ENCODE measurements at places on chromosomes 13 and 19. TPM values are rescaled to one million over a fixed set of nuclear protein-coding genes. Genes with fewer than 3 reads are reported as not detected.

GRCh38 chr13:108346376-108346775 is 76.9 kb downstream of the TNFSF13B start:
- no peak overlapping the region for H3K27ac ChIP-seq
- peaks cover 7% of the 10 kb centered on the region for H3K27me3 ChIP-seq
- H3K4me3 ChIP-seq: no peak overlapping the region
- no peaks in the 10 kb centered on the region for H3K36me3 ChIP-seq
- no peak for DNase-seq
- H3K4me1 ChIP-seq: no peaks in the 10 kb centered on the region

- H3K27ac ChIP-seq: no peak overlapping the region
- H3K4me3 ChIP-seq: no peak overlapping the region
- no peak for DNase-seq
- peaks cover 9% of the 10 kb centered on the region for H3K4me1 ChIP-seq
- peaks cover 48% of the 10 kb centered on the region for H3K36me3 ChIP-seq
- no peaks in the 10 kb centered on the region for H3K27me3 ChIP-seq
Measured at GRCh38 chr19:13138916-13139198, 11.3 kb downstream of the STX10 start.

GRCh38 chr19:39223703-39224279 is 19.7 kb upstream of the SYCN start:
- no peak for DNase-seq
- H3K4me1 ChIP-seq: no peaks in the 10 kb centered on the region
- no peak overlapping the region for H3K27ac ChIP-seq
- no peaks in the 10 kb centered on the region for H3K27me3 ChIP-seq

DNA sequence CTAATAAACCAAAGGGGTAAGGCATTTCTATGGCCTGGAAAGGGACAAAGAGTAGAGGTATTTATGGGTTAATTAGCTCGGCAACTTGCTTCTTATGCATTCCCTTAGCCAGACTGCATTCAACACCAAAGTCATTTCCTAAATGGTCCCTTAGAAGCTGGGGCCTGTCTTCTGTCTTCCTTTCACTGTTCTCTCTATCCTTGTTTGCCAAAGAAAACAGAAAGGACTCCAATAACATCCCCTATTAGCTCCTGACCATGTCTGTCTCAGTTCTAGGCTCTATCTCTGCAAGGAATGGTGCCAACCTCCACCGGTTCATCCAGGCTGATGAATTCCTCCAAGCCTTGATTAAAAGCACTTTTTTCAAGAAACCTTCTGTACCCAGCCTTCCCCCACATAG is 123.5 kb downstream of the KCTD12 start:
- H3K4me3 ChIP-seq: no peak overlapping the region
- no peaks in the 10 kb centered on the region for H3K4me1 ChIP-seq
- no peak overlapping the region for H3K27ac ChIP-seq
- DNase-seq: no peak

DNA sequence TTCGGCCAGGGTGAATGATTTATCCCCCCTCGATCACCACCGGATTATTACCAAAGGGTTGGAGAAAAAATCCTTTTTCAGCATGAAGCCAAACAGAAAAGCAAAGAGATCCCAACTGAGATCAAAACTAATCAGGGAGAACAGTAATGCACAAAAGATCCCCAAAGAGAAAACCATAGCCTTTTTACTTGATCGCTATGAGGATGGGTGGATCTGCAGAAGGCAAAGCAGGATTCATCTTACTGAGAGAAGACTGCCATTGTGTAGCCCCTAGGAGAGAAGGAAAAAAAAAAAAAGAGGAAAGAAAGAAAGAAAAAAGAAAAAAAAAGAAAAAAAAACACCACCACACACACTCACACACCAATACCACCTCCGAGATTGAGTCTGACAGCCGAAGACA is at the start of gene FGF14:
FGF14 (minus strand) TSS at position 283 of the 400 bp plus-strand sequence.
- no peaks in the 10 kb centered on the region for H3K4me1 ChIP-seq
- no peak for DNase-seq
- no peak within 1 kb of the TSS for H3K4me3 ChIP-seq
- H3K27me3 ChIP-seq: no peaks in the 10 kb centered on the region

DNA sequence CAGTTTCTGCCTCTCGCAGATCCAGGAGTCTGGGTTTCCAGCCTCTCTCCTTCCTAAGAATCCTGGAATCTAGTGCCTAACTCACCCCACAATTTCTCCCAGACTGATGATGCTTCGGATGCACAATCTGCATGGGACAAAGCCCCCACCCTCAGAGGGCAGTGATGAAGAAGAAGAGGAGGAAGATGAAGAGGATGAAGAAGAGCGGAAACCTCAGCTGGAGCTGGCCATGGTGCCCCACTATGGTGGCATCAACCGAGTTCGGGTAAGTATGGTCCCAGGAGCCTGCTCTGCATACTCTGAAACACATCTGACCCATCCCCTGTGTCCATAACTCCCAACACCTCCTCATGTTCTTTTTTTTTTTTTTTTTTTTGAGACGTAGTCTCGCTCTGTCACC is 796 bp downstream of the GRWD1 start:
- no peak for DNase-seq
- peaks cover 22% of the 10 kb centered on the region for H3K4me1 ChIP-seq
- peak overlapping the region; percentile 77 for H3K4me3 ChIP-seq

- peak overlapping the region; percentile 96 for H3K4me3 ChIP-seq
- H3K36me3 ChIP-seq: no peaks in the 10 kb centered on the region
- no peaks in the 10 kb centered on the region for H3K27me3 ChIP-seq
- peaks cover 68% of the 10 kb centered on the region for H3K4me1 ChIP-seq
- no peak for DNase-seq
- H3K27ac ChIP-seq: peak overlapping the region; percentile 98
Measured at GRCh38 chr13:41059456-41060081, 1.7 kb upstream of the WBP4 start.

GRCh38 chr13:49063497-49063896 is 87.8 kb downstream of the FNDC3A start:
- H3K36me3 ChIP-seq: no peaks in the 10 kb centered on the region
- H3K27ac ChIP-seq: no peak overlapping the region
- H3K27me3 ChIP-seq: no peaks in the 10 kb centered on the region

- H3K4me3 ChIP-seq: peak overlapping the region; percentile 63
- H3K27me3 ChIP-seq: no peaks in the 10 kb centered on the region
- peaks cover 77% of the 10 kb centered on the region for H3K4me1 ChIP-seq
Measured at GRCh38 chr19:13842291-13843103, 34.4 kb upstream of the NANOS3 start.

GRCh38 chr19:51789061-51789795 is 5.7 kb upstream of the FPR3 start:
- H3K27ac ChIP-seq: no peak overlapping the region
- DNase-seq: no peak
- no peaks in the 10 kb centered on the region for H3K4me1 ChIP-seq
- H3K36me3 ChIP-seq: no peaks in the 10 kb centered on the region
- H3K27me3 ChIP-seq: no peaks in the 10 kb centered on the region
- H3K4me3 ChIP-seq: no peak overlapping the region

DNA sequence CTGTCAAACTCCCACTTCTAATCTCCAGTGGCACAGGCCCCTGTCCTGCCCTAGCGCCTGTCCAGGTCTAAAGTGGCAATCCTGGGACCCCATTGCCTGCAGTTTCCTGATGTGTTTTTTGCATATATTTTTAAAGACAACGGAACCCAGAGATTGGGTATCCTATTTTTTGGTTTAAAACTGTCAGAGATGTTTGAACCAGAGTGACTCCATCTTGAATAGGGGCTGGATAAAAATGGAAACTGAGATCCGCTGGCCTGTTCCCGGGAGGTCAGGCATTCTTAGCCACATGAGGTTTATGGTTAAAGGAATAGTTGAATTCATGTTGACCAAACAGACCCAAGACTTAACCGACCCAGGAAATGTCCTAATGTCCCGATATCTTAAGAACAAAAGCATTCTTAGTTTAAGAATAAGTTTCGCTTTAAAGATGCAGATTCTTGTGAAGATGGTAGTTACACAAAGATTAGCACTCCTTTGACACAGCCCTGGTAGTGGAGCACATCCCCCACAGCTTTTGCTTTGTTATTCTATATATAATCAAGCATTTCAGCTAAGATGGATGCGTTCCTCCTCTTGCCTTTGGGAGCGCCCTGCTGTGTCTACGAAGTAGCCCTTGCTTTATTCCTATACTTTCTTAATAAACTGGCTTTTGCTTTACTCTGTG is 332.1 kb downstream of the UQCRFS1 start:
- no peaks in the 10 kb centered on the region for H3K27me3 ChIP-seq
- H3K27ac ChIP-seq: no peak overlapping the region
- no peaks in the 10 kb centered on the region for H3K36me3 ChIP-seq
- no peak overlapping the region for H3K4me3 ChIP-seq
- peaks cover 6% of the 10 kb centered on the region for H3K4me1 ChIP-seq
- DNase-seq: no peak

DNA sequence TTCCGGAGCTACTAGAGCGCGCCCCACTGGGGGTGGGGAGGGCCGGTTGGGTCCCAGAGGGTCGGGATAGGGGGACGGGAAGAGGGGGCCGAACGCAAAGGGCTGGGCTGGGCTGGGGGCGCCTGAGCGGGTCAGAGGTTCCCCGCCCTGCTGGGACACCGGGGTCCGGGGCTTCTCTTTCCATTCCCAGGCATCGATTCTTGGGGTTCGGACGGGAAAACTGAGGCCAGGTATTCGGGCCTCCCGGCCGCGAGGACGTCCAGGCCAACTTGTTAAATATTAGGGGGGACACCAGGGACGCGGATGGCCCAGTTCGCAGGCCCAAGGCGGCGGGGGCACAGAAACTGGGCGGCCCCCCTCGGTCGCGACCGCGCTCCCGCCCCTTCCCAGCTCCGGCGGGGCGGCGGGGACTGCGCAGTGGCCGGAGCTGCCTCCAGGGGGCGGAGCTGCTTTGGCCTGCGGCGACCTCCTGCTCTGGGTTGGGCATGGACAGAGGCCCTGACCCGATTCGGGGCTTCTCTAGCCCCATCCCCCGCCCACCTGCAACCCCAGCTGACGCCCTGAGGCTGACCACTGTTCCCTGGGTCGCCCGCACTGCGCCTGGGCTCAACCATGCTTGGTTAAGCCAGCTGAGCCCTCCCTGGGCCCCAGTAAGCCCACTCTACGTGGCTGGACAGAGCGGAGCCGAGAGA is 1.2 kb upstream of the KLF16 start:
- H3K4me1 ChIP-seq: peaks cover 61% of the 10 kb centered on the region
- no peaks in the 10 kb centered on the region for H3K27me3 ChIP-seq
- peak; percentile 66 for DNase-seq
- peak overlapping the region; percentile 98 for H3K27ac ChIP-seq
- H3K36me3 ChIP-seq: no peaks in the 10 kb centered on the region

DNA sequence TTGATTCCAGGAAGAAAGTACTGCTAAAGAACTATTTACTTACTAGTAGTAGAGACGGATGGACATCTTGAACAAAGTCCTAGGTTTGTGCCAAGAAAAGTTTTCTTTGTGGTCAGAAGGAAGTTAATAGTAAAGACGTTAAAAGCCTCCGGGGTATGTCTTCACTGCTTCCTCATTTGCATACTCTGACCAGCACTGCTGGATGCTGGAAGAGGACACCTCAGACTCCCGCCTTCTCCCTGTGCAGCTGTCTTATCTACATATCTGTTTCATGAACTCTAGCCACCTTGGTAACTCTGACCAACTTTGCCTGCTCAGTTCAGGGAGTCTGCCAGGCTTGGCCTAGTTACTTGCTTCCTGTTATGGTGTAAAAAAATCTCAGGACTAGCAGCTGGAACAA is 1109.1 kb upstream of the MIR17HG start:
- H3K27me3 ChIP-seq: no peaks in the 10 kb centered on the region
- no peaks in the 10 kb centered on the region for H3K4me1 ChIP-seq

DNA sequence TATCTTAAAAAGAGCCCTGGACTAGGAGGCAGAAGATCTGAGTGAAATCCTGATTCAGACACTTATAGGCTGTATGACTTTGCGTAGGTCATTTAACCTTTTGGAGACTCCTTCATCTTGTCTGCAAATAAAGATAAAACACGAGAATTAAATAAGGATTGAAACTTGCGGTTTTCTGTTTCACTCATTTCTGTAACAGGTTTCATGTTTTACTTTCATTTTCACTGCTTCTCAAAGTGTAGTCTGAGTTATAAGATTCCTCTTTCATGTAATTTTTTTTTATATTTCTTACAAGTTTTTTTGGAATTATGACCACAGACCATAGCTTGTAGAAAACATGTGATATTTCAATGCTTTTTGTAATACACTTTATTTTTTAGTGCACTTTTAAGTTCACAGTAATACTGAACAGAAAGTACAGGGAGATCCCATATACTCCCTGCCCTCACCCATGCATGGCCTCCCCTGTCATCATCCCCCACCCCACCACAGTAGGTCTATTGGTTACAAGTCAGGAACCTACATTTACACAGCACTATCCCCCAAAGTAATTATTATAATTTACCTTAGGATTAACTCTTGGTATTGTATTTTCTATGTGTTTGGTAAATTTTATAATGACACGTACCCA is 174.6 kb downstream of the ITGBL1 start:
- no peak overlapping the region for H3K27ac ChIP-seq
- no peaks in the 10 kb centered on the region for H3K36me3 ChIP-seq
- H3K27me3 ChIP-seq: no peaks in the 10 kb centered on the region
- 0 out of 2 replicates have a peak overlapping the region, but pooled peaks have one; percentile 27 for H3K4me3 ChIP-seq
- no peaks in the 10 kb centered on the region for H3K4me1 ChIP-seq
- DNase-seq: no peak

DNA sequence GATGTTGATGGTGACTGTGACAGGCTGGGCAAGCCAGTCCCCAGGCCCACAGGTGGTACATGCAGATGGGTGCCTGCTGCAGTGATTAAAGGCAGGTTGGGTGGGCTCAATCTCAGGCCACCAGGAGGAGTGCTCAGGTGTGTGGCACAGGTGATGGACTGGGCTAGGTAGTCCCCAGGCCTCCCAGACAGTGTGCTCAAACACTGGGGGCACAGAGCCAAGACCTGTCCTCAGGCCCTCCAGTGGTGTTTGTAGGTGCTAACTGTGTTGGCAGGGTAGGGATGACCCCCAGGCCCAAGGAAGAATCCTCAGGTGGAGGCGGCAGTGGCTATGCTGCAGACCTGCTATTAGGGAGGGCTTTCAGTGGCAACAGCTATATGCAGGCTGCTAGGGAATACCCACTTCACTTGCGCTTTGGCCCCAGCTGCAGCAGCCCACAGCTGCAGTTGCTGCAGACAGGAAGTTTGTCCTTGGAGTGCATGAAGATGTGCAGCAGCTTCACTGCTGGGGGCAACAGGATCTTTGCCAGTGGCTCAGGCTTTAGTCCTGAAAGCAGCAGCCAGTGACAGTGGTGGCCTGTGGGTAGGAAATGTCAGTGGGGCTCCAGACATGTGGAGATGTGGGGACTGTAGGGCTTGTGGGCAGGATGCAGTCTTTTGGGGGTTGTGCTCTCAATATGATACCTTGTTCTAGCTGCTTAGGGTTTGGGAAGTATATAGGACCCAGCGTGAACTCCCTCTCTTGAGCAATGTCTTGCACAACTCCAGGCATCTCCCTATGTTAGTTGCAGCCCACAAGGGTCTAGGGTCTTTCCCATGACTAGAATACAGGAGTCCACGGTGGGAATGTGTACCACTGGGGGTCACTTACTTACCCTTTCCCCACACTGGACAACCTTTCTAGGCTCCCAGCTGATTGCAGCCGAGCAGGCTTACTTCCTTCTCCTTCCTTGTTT is 54.1 kb upstream of the MLNR start:
- no peak for DNase-seq
- peaks cover 40% of the 10 kb centered on the region for H3K36me3 ChIP-seq
- no peaks in the 10 kb centered on the region for H3K4me1 ChIP-seq

- peaks cover 42% of the 10 kb centered on the region for H3K27me3 ChIP-seq
- no peak for DNase-seq
- peaks cover 18% of the 10 kb centered on the region for H3K4me1 ChIP-seq
Measured at GRCh38 chr19:51461723-51462161, 3.5 kb upstream of the SIGLEC8 start.

Gene HSPB6
- total RNA-seq: not detected

Gene CFAP97D2
- not detected for total RNA-seq

Gene RUBCNL
- not detected for total RNA-seq

Gene SIGLECL1
- total RNA-seq: not detected

Gene F2RL3
- not detected for total RNA-seq

Gene MEIS3
- 0.09 TPM for total RNA-seq

Gene PLIN5
- 1.8 TPM for total RNA-seq

Gene CACNG6
- not detected for total RNA-seq

Gene FARP1
- total RNA-seq: 70.1 TPM

All from HepG2 (cell line).